ENCODE measurements at places on chromosomes 3 and 15.
A peak's percentile ranks its signal among the peaks of the same experiment; 100 is the strongest.

DNA sequence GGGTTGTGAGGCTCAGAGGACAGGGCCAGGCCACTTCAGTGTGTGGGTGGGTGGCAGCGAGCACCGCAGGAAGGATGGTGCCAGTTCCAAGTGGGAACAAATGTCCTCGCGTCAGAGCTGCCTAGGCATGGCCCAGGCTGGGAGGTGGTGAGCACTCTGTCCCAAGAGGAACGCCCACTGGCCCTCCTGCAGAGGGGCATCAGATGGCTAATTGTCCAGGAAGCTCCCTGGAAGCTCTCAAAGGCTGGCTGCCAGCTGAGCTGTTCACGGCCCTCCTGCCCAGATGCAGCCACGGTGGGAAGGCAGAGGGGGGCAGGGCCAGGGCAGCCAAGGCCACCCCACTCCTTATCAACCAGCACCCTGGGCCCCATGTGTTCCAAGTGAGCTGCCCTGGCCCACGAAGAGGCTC is 55.2 kb downstream of the IQSEC1 start:
- peak; percentile 62 for DNase-seq

- no peak for DNase-seq
Observed at GRCh38 chr15:70825841-70826240, 28.1 kb downstream of the LARP6 start.

GRCh38 chr3:172057059-172057458 is 17.7 kb downstream of the FNDC3B start:
- no peak for DNase-seq

- DNase-seq = no peak
Observed at GRCh38 chr3:71395927-71396695, 187.4 kb downstream of the FOXP1 start.

- no peak for DNase-seq
Observed at GRCh38 chr3:190699776-190700175, 162.7 kb downstream of the GMNC start.

- DNase-seq = peak; percentile 84
Observed at GRCh38 chr3:172653004-172653572, 57.8 kb downstream of the NCEH1 start.

DNA sequence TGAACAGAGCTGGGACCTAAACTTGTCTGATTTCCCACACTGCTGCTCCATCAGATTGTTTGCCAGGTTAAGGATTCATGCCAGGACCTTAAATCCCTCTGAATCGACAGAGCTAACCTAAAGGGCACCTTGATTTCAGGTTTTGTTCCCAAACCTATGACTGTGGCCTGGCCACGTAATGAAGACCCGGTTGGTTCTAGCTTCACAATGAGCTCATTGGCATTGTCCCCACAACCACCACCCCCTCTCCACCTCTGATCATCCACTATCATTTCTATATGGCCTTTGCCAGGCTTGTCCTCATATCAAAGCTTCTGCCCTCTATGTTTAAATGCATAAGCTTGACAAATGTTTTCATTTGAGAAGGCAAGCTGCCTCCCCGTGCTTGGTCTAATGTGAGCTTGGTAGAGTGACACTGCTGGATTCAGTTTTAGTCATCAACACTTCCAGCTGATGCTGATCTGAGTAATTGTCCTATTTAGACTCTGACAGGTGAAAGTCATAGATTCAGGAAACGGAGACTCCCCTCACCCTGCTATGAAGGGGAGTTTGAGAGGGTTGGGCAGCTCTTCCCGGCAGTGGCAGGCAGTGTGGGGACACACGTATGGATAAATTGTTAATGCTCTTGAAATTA is 407.1 kb upstream of the CFAP20DC start:
- no peak for DNase-seq

DNA sequence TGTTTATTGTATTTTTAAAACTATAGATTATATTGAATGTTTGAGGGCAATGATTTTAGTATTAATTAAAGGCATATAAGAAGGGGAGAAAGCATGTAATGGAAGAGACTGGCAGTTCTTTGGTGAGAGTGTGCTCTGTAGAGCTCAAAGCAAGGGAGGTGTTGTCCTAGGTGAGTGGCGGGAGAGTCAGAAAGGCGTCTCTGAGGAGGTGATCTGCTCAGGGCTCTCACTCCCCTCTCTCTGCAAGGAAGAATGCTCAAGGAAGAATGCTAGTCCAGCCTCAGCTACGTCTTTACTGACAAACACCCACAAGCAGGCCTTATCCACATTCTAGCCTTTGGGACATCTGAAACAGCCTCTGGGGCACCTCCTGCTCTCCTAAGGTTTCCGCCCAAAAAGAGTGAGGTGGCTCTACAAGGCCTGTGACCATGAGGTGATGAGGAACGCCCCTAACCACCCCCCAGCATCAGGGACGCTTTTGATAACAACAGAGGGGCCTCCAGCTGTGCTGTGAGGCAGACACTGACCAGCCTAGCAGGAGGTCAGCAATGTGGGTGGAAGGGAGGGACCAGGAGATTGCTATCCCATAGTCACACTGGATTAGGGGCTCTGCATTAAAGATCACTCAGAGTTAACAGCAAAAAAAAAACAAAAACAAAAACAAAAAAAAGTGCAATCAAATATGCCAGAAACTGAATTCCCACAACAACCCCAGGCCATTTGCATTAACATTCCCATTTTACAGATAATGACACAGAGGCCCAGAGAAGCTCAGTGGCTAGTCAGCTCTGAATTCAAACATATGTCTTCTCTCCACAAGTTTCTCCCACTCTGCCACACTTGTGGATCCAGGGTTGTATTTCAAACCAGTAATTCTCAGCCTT is 202.2 kb upstream of the CTNNB1 start:
- no peak for DNase-seq

GRCh38 chr3:143132246-143132980 is 12.8 kb downstream of the CHST2 start:
- DNase-seq = no peak

GRCh38 chr3:100412912-100413590 is 11.7 kb downstream of the LNP1 start:
- no peak for DNase-seq

GRCh38 chr15:35885870-35886269 is 339.9 kb upstream of the DPH6 start:
- DNase-seq = no peak

GRCh38 chr3:39528844-39529243 is 61.4 kb downstream of the MOBP start:
- DNase-seq = no peak

DNA sequence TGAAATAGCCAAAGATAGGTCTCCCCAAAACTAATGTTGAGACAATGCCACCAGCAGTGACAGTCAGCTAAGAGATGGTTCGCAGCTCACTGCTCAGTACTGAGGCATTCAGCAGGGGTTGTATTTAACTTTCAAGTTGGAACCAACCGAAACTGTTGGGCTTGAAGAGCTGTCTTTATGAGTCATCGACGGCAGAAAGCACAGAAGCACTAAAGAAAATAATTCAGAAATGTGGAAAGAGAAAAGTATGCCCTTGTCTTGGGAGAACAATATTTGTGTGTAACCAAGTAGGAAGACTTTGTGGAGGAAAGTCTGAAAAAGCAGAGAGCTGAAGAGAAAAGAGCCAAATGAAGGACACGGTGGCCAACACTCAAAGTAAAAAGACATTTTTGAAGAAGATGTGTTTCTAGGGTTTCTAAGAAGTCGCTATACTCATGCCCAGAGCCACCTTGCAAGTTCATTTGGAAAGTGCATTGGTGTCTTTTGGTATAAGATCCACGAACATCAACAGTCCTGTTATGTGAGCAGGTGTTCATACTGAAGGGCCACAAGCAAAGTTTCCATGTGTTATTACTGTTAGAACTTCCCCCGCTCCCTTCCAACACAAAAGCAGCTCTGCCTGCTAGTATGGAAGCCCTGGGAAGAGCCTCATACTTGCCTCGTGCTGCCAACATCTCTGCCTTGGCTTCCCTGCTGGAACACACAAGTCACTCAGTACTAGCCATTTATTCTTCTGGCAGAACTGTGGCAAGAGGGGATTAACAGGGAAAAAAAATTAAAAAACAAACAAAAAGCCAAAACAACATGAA is 4.1 kb upstream of the RARB start:
- DNase-seq = no peak

DNA sequence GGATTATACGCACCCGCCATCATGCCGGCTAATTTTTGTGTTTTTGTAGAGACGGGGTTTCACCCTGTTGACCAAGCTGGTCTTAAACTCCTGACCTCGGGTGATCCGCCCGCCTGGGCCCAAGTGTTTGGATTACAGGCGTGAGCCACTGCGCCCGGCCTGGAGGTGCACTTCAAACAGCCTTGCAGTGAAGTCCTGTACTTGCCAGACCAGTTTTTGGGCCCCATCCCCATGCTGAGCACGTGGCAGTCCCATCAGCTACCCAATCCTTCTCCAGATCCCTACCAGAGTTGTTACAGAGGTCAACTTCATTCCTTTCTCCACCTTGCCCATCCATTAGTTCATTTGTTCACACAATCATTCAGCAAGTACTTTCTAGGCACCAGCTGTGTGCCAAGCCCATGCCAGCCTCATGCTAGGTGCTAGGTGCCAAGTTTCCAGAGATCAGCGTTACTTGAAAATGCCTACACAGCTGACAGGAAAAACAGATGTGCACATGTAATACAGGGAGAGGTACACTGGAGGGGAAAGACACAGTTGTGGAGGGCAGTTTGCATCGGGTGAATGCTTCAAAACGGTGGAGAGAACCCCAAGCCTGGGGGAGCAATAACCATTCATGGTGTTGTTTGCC is 2.2 kb downstream of the DNAH1 start:
- no peak for DNase-seq

- no peak for DNase-seq
Observed at GRCh38 chr15:88890495-88890894, 4.8 kb downstream of the HAPLN3 start.

DNA sequence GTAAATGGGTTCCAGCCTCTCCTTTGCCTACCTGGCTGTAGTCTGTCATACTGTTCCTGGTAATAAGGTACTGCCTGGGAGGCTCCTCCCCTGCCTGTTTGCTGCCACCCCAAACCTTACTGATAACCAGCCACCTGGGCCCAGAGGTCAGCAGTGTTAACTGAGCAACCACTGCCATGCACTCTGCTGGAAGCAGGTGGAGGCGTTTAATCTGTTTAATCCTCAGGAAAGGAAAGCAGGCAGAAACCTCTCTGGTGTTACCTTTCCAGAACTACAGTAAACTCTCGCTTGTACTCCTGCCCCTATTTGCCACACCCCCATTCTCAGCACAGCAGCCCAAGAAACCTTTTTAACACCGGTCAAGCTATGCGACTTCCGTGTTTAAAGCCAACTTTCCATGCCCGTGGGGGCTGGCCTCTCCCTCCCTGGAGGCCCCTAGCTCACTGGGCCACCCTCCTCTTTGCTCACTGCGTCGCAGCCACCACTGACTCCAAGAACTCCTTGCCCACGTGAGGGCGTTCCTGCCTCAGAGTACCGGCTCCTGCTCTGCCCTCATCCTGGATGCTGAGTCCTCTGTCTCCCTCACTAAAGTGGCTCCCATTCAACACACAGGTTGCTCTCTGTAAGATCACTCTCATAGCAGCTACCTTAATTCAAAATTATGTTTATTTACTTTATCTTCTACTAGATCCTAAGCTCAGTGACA is 8.3 kb downstream of the BDH1 start:
- no peak for DNase-seq

- no peak for DNase-seq
Observed at GRCh38 chr15:28098360-28098765, 752 bp downstream of the OCA2 start.

DNA sequence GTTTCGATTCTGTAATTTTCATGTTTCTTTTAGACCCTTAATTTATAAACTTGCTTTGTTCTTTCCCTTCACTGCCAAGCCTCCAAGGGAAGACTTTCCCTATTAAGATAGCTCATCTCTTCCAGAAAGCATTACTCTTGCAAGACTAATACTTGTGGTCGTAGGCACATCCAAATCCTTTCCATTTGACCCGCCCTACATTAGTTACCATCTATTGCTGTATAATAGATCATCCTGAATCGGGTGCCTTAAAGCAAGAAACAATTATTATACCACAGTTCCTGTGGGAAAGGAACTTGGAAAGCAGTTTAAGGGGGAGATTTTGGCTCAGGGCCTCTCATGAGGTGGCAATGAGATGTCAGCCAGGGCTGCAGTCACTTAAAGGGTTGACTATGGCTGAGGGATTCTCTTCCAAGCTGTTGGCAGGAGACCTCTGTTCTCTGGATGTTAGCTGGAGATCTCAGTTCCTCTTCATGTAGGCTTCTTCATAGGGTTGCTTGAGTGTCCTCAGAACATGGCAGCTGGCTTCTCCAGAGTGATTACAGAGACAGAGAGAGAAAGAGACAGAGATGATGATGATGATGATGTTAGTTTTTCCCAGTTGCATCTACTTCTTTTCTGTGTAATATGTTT is 570.4 kb upstream of the TGFBR2 start:
- DNase-seq = no peak

DNA sequence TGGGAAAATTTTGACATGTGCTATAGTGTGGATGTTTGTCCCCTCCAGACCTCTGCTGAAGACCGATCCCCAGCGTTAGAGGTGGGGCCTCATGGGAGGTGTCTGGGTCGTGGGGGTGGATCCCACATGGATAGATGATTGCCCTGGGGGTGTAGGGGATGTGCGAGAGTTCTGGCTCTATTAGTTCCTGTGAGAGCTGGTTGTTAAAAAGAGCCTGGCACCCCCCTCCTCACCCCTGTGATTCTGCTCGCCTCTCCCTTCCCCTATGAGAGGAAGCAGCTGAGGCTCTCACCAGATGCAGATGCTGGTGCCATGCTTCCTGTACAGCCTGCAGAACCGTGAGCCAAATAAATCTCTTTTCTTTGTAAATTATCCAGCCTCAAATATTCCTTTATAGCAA is 67.4 kb downstream of the ATP10A start:
- DNase-seq = no peak

- peak; percentile 4 for DNase-seq
Observed at GRCh38 chr3:196694202-196694638, 17.8 kb downstream of the CEP19 start.

DNA sequence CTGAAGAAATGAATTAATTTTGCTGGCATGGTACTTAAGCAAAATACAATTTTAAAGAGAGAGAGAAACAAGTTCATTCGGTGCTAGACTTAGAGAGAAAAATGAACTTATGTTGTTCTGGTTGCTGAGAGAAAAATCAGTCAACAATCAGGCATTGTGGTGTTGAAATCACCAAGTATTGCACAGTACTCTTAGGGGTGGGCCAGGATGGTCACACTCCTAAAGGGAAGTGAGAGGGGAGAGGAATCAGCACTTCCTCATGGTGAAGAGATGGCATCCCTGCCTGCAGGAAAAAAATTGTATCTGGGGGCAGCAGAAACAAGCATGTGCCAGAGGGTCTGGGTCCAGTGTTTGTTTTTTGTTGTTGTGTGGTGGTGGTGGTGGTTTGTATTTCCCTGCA is 7.0 kb upstream of the DMXL2 start:
- no peak for DNase-seq

GRCh38 chr3:184874709-184875644 is 63.0 kb downstream of the VPS8 start:
- peak; percentile 61 for DNase-seq

- DNase-seq = no peak
Observed at GRCh38 chr3:31767920-31768319, 213.1 kb downstream of the OSBPL10 start.

All from COR-L47 (cell line).